Brain microvascular endothelial cell (primary cell): ENCODE measurements at places on chromosomes 6 and 20.

DNA sequence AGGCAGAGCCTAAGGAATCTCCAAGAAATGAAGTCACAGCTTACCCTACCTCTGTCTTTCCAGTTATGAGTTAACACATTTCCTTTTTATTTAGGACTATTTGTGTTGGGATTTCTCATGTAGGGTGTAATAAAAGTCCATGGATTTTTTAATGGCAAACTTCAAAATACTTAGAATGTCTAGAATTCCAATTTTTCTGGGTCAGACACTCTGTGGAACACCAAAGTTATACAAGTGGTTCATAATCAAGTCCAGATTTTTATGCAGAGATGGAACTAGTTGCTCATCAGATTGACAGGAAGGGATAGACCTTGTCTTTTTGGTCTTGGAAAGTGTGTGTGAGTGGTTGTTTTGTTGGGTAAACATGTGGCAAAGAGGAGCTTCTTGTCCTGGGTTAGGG lies 303.5 kb upstream of the RNF24 start:
- no peak for DNase-seq

DNA sequence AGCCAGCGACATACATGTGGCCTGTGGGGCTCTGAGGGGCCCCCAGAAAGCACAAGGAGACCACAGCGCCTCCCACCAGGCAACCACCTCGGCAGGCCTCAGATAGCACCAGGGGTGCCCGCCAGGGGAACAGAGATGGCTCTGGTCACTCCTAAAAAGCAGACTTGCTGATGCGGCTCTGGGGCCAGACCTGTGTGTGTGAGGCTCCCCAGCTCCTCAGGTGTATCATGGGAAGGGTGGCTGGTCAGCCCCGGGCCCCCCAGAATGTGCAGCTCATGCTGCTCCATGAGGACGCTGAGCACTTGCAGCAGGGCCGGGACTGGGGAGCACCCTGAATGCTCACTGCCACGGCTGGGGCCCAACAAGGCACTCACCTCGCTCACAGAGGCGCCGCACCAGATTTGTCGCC lies 60.2 kb downstream of the PYGB start:
- DNase-seq = no peak

DNA sequence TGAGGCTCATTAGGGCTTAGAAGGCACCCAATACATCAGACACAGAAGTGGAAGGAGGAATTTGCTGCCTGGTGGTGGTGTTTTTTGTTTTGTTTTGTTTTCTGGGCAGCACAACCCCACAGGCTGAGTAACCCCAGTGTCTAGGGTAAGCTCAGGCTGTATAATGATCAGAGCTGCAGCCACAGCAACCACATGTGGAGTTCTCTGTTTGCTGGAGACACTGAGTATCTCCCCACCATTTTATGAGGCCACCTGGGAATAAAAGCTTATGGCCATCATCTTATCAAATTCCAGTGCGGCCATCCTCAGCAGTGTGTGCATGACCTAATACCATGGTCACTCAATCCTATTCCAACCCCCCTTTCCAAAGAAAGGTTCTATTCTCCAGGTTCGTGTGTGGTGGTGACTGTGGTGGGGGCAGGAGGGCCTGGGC lies 3.4 kb upstream of the DLL1 start:
- DNase-seq = no peak

DNA sequence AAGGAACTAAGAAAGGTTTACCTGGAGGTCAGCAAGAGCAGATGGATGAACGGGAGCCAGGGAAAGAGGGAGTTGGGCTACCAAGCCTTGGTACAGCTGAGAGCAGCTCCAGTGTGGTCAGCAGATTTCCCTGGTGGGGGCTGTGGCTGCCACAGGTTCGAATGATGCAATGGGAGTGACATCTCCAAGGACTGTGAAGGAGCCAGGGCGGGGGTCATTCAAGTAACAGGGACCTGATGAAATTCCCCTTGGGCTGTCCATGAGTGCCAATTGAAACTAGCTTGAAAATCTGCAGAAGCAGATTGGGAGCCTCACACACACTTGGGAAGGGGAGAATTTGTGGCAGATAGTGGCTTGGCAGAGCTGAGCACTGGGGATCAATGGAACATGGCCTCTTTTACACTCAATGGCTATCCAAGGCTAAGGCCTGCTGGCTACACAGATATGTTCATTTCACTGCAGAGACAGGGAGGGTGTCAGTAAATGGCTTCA lies 247.0 kb upstream of the ECI2 start:
- DNase-seq = no peak

DNA sequence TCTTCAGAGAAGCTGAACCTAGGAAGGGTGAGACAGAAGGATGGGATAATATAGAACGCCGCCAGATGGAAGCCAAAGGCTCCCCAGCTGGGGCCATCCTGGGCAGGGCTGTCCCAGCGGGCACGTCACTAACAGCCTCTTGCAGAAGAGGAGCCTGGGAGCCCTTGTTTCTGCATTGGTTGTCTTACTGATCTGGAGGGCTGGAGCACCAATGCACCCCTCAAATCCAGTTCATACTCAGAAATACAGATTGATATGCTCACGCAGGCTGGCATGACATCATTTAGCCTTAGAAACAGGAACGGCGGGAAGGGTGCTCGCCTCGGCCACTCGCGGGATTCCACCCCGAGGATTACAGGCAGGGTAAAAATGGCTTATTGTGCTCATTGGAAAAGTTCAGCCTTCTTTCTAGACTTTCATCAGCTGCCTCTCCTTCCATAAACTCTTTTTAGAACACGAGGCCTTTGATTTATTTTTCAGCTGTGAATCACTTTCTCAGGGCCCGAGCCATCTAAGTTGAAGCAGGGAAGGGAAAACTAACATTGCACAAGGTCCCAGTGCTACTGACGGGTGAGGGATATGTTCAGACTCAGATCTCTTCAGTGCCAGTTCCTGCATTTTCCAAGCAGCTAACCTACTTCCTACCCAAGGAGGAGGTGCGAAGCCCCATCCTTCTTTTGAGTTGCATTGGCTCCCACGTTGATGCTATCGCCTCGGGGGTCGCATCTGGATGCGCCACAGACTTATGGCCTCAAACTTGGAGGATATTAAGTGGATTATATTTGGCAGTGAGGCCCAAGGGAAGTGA lies 82.3 kb downstream of the GMPR start:
- DNase-seq = no peak

- DNase-seq = no peak
Observed at GRCh38 chr6:137084865-137085617, 40.3 kb upstream of the IL20RA start.

DNA sequence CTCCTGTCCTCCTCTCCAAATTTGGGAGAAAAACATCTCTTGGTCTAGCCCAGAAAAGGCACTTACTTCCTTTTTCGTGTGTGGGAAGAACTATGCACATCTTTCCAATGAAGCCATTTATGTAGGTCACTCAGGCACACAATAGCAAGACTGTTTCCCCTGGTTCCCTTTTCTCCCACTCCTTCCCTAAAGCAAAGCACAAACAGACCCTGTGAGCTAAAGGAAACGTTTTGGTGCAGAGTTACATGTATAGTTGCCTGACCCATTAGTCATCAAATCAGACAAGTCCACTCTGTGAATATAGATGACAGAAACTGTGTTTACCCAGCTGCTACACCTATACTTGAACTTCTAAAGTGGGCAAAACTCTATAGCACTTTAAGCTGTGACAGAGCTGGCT lies 474.6 kb downstream of the COL12A1 start:
- peak; percentile 80 for DNase-seq

DNA sequence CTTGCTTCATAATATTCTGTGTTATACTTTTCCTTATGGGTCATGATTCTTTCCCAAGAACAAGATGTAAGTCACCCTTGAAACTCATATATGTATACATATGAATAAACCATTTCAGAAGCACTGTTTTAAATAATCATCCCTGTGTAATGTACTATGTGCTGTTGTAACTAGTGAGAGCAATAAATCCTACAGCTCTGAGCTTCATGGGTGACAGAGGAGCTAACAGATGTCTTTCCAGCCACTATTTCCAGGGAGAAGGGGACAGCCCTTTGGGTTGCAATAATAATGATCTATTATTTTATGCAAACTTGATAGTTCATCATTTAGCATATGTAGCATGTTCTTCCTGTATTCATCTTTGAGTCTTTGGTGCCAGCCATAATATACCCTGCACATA lies 342.8 kb downstream of the KIF16B start:
- DNase-seq = no peak

DNA sequence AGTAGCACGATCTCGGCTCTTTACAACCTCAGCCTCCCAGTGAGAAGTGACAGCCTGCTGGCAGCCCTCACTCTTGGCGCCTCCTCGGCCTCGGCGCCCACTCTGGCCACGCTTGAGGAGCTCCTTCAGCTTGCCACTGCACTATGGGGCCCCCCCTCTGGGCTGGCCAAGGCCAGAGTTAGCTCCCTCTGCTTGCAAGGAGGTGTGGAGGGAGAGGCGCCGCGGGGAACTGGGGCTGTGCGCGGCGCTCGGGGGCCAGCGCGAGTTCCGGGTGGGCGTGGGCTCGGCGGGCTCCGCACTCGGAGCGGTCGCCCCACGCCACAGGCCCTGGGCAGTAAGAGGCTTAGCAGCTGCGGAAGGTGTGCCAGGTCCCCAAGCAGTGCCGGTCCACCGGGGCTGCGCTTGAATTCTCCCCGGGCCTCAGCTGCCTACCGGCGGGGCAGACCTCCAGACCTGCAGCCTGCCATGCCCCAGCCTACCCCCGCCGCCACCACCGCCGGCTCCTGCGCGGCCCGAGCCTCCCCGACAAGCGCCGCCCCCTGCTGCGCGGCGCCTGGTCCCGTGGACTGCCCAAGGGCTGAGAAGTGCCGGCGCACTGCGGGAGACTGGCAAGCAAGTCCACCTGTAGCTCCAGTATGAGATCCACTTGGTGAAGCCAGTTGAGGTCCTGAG lies 22.0 kb upstream of the NUP153 start:
- no peak for DNase-seq

- no peak for DNase-seq
Observed at GRCh38 chr6:151374036-151374683, 17.2 kb downstream of the ZBTB2 start.

- no peak for DNase-seq
Observed at GRCh38 chr6:4030669-4031068, 48.3 kb downstream of the FAM217A start.

- no peak for DNase-seq
Observed at GRCh38 chr6:162999575-163000285, 272.0 kb downstream of the PACRG start.

DNA sequence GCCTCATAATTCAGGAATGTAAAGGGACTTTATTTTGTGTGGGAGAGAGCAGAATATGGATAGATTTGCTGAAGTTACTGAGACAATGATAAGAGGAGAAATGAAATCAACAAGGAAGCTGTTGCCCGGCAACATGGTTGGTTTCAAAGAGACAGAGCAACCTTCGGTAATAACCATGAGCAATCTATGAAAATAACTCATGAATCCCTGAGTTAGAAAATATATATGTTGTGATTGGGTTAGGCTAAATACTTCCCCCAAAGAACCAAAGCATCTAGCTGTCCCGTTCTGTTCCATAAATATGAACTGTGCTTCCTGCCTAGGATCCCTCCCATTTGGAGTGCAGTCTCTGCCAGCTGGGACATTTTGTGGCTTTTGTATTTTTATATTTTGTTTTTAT lies 23.1 kb downstream of the SERPINB1 start:
- peak; percentile 88 for DNase-seq

GRCh38 chr6:7175462-7175861 lies 67.7 kb downstream of the RREB1 start:
- DNase-seq = no peak

GRCh38 chr20:846894-847278 lies 13.4 kb downstream of the FAM110A start:
- DNase-seq = no peak

GRCh38 chr20:20225325-20226043 lies 142.4 kb upstream of the INSM1 start:
- no peak for DNase-seq

DNA sequence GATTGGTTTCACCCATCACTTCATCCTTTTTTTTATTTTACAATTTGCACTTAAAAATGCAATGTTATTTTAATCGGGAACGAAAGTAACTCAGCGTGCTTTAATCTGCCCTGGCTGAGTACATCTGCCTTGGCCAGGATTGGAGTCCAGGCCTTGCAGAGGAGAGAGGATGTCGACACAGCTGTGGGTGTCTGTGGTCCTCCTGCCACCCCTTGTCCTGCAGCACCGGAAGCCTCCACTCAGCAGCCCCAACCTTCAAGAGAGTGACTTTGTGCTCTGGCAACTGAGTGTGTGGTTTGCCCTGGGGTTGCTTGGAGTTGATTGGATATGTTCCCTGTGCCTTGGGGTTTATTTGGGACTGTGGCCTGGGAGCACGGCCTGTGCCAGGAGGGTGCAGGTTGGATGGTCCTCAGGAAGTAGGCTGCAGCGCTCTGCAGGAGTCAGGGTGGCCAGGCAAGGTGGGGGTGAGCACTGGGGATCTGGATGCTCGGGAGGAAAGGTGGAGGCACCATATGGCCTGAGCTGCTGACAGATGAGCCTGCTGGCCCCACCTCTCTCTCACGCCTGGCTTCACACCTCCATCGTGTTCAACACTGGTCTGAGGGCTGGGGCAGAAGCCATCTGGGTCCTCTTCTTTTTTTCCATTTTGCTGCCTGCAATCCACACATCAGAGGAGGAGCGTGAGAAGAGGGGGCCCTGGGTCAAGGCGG lies 4.3 kb downstream of the MYT1 start:
- DNase-seq = no peak

- no peak for DNase-seq
Observed at GRCh38 chr6:41074692-41075436, 2.1 kb downstream of the NFYA start.

DNA sequence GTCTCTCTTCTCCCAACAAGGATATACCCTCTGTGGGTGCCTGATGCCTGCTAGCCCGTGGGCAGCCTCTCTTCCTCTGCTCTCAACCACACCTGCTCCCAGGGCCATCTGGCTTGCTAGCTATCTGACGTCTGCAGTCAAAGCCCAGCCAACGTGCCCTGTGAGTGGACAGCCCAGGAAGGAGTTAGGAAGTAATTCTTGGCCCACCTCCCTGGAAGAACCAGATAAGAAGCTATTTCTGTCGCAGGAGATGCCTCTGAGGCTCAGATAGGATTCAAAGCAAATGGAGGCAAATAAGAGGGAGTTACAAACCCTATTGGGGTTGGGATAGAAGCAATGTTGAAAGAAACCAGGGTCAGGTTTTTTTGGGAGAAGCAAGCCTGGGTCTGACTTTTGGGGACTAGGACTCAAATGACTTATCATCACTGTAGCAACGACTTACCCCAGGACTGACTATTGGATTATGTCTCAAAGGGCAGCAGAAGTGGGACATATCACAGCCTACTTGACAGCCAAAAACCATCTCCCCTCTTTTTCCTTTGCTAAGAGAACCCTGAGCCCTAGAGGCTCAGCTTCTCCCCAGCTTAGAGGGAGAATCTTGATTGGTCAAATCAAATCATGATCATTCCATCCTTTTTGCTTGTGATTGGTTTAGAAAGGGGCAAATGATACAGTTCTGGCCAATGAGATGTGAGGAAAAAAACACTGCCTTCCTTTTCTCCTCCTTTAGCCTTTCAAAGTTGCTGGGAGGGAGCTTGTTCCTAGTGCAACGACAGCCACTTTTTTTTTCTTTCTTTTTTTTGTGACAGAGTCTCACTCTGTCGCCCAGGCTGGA lies 18.0 kb upstream of the CDK5RAP1 start:
- peak; percentile 43 for DNase-seq

- DNase-seq = no peak
Observed at GRCh38 chr6:1390133-1390945, 963 bp downstream of the FOXF2 start.
